Motor neuron (in vitro differentiated cells): ENCODE measurements at places on chromosomes 5 and 9. TPM values are rescaled to one million over a fixed set of nuclear protein-coding genes. Genes with fewer than 3 reads are reported as not detected.

DNA sequence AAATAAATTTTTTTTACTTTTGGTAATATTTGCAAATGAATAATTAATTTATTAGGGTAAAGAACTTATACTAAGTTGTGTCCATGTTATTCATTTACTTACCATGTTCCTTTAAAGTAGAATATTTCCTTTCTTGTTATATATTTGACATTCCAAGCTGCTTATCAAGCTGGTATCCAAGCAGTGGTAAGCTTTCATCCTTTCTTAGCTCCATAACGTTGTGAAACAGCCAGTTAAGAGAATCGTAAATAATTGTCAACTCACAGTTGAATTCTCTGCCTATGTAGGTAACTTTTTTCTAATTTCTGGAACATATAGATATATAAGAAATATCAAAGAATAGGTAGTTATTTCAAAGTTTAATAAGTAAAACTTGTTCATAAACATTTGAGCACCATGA lies 36.4 kb downstream of the SLC30A5 start:
- ATAC-seq = no peak

DNA sequence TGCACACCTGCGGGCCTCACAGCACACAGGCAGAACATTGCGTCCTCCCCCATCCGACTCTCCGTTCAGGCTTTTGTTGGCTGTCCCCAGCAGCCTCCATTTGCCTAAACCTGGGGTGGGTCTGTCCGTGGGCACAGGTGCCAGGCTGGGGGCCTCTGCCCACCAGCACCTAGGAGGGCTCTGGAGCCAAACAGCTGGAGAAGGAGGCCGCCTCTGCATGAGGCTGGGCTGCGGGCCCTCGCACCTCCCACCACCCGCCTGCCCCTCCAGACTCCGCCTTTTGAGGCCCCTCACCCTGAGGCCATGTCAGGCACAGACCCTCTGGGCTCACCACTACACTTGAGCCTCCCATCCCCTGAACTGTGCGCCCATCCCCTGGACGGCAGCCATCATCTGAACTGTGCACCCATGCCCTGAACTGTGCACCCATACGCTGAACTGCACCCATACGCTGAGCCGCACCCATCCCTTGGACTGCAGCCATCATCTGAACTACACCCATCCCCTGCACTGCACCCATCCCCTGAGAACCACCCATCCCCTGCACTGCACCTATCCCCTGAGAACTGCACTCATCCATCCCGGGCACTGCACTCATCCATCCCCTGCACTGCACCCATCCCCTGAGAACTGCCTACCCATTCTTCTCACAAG lies 98.0 kb upstream of the OTULINL start:
- ATAC-seq = no peak

DNA sequence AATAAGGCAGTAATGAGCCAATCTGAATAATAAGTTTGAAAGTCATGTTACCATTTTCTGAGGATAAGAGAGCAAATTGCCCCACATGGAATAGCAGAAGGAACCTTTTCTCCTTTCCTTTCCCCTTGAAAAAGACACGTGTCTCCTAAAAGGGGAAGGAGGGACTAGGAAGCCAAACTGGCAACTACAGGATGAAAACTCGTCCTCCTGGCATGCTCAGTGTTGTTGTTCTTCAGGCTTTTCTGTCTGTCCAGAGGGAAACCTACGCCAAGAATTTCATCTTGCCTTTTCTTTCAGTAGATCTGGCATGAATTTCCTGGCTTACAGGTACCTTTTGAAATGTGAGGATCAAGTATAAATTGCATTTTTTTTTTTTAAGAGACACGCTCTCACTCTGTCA lies 355.9 kb upstream of the TLE4 start:
- no peak for ATAC-seq

DNA sequence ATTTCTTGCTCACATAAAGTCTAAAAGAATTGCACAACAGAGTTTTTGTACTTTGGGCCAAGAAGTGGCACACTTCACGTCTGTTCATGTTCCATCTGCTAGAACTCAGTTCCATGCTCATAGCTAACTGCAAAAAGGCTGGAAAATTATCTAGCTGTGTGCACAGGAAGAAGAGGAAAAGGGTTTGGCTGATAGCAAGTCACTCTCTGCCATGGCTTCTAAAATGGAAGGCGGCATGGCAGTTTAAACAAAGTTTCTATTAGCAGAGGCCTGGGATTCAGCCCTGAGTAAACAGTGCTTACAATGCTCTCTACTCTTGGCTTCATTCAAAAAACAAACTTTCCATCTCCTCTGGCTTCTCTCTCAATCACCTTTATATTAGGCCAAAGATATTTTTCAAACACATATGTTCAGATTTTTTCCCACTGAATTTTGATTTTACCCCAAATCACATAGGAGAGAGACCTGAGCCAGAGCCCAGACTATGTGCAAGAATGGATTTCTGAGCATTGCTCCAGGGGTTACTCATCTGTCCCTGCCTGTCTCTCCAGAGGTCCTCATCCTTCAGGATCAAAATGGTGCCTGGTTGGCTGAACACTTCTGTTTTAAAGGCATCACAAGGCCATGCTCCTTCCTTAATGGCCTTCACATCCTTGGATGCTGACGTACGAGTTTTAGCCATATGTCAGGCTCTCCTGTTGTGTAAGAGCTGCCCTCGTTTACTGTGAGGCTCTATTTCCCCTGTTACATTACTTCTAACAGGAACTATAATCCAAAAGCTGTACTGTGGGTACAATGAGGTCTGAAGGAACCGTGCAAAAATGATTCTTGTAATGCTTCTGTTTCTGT lies 226.6 kb downstream of the SAXO1 start:
- ATAC-seq = peak; percentile 28

DNA sequence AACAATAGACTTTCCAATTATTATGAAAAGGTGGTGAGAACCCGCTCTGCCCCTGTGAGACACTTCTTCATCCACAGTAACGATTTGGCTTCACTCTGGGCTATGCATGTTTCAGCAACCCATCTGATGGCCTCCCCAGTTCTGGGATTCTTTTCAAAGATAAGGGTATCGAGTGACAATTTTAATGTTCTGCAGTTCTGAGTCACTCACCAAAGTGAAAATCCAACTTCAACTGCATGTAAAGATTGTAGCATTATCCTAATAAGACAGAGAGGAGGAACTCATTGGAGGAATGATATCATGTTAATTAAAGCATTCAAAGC lies 1078.3 kb upstream of the SEMA6A start:
- ATAC-seq = no peak

DNA sequence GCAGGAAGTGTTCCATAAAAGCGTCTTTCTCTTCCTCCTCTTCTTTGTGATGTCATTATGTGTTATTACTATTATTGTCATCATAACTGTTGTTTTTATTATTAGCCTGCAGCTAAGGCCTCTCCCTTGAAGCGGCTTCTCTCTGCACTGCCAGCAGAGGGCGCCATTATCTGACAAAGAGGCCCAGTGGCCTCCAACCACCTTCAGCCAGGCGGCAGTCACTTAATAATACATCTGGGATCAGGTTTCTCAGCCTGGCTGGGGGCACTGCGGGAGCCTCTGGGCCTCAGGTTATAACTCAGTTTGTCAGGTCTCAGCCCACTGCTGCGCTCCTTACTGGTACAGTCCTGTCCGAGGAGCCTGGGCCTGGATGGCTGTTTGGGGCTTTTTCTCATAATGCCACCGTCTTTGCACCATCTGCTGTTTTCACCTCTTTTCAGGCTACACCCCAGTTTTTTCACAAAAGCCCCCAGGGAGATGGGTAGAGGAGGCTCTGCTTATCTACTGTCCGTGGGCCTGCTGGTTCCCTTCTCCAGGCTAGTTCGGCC lies 281.9 kb downstream of the NSG2 start:
- ATAC-seq = peak; percentile 72

DNA sequence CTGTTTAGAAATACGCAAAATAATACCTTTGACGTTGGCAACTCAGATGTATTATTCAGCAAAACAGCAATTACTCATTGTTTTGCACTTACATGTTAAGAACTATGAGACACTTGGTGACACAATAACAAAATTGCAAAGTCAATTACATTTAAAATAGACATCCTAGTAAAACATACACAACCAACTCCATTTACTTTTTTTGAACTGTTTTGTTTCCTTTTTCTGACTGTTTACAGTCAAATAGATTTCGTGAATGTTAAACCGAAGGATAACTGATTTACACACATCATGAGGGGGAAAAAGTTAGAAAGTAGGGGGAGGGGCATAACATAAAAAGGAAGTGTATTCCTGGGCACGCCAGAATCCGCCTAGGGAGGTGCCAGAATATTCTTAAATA lies 220.1 kb downstream of the MEF2C start:
- ATAC-seq = no peak

The SLC25A48 gene
- 0.11 and 0.31 TPM in 2 replicates for total RNA-seq

The MZB1 gene
- 0.19 and 0.22 TPM in 2 replicates for total RNA-seq
